ENCODE measurements at places on chromosomes 2 and 18.
A peak's percentile ranks its signal among the peaks of the same experiment; 100 is the strongest.

DNA sequence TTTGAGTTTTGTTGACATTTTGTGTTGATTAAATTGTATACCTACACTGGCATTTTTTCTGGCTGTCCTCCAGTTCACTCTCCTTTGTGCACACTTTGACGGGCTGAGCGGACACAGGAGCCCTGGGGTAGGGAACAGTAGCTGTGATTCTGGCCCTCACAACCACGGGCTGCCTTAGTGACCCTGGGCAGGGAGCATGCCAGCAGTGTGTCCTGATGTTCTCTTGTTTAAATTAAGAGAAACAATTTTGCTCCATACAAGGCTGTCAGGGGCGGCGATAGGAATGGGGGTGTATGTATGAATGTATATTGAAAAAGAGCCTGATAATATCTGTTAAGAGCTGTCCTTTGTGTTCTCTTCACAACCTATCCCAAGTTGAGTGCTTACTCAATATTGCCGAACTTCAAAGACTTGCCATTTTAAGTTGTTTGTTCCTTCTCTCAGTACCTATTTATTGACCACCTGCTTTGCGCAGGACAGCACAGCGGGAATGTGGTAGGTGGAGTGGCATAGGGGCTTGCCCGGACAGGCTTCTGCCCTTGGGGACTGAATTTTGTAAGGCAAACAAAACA lies 103.7 kb upstream of the EML6 start:
- no peak for DNase-seq

GRCh38 chr2:25184254-25184653 lies 15.9 kb upstream of the POMC start:
- no peak for DNase-seq

- no peak for DNase-seq
Measured at GRCh38 chr2:11213975-11214374, 58.7 kb downstream of the SLC66A3 start.

DNA sequence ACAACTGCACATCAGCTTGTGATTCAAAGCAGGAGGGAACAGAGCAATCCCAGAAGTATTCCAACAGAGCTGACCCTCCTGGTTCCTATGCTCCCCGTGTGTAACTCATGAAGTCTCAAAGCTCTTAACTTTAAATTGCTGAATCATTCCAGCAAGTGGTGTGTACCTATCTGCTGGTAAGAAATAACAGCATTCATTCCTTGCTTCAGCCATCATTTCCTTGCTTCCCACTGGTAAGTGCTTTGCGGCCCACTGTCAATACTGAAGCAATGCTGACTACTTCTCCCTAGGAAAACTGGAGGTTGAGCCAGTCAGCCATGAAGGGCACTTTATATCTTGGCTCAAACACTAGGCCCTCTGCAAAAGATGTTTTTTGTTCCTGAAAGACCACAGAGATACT lies 222.4 kb downstream of the EXOC6B start:
- DNase-seq, result no peak

DNA sequence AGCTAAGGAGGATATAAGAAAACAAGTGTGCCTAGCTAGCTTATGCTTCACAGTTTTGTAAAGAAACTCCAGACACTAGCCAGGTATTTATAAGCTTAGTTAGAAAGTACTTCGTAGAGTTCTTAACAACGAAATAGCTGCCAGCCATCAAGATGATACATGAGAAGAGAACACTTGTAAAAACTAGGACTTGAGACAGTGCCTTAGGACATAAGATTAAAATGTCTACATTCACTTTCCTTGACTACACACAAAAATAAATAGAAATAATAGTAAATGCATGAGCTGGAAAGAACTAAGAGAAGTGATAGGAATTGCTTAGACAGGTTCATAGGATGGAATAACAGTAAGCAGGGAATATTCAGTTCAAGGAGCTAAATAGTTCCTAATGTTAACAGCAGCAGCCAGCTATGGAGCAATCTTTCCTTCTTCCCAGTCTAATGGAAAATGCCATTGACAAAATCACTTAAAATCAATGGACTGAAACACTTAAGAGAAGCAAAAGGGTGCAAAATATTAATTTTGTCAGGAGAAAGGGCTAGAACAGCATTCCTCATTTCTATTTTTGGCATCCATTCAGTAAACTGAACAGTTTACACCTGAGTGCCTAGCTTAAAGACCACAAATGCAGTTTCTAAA lies 186.6 kb downstream of the PDE11A start:
- no peak for DNase-seq

- DNase-seq, result peak; percentile 38
Measured at GRCh38 chr2:41869542-41870264, 178.1 kb upstream of the PKDCC start.

GRCh38 chr2:118850168-118850900 lies 2.9 kb upstream of the EN1 start:
- no peak for DNase-seq

- no peak for DNase-seq
Measured at GRCh38 chr2:219247678-219248642, 2.7 kb downstream of the STK16 start.

DNA sequence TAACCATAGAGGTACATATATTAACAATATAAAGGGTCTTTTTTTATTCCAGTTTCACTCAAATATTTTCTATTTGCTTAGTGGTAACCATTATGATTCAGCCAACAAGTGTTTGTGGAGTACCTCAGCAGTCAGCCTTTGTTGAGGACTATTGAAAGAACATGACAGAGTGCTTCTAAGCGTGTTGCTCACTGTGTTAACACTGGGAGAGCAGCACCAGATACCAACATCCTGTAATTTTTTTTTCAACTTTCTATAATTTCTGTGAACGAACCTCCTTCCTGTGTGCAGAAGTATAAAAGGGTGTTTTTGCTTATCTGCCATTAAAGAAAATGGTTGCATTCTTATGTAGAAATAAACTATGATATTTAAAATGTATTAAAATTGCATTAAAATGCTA lies 239.0 kb downstream of the PHLPP1 start:
- peak; percentile 9 for DNase-seq

- DNase-seq, result no peak
Measured at GRCh38 chr2:117948615-117949014, 65.3 kb downstream of the CCDC93 start.

- DNase-seq, result no peak
Measured at GRCh38 chr2:240257940-240258580, 117.6 kb upstream of the OTOS start.

GRCh38 chr2:235921508-235922191 lies 246.5 kb downstream of the GBX2 start:
- no peak for DNase-seq

DNA sequence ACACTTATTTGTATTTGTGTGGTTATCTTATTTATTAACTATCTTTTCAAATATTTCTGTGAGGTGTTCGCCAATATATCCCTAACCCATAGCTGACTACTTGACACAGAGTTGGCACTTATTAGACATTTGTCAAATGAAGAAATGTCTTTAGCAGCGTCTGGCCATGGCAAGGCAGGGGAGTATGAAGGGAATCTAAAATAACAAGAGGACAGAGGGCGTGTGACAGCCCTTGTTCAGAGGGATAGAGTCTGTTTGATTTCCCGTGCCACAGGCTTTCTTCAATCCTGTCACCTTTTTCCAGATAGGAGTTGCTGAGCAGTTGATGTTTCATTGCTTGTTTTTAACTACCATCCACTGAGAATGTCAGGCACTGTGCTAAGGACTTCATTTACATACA lies 53.6 kb upstream of the SLC39A10 start:
- DNase-seq, result no peak

GRCh38 chr2:174149530-174149929 lies 98.8 kb downstream of the OLA1 start:
- no peak for DNase-seq

- DNase-seq, result no peak
Measured at GRCh38 chr2:205566606-205567168, 115.6 kb upstream of the NRP2 start.

- DNase-seq, result no peak
Measured at GRCh38 chr2:42844366-42844765, 52.0 kb upstream of the HAAO start.

DNA sequence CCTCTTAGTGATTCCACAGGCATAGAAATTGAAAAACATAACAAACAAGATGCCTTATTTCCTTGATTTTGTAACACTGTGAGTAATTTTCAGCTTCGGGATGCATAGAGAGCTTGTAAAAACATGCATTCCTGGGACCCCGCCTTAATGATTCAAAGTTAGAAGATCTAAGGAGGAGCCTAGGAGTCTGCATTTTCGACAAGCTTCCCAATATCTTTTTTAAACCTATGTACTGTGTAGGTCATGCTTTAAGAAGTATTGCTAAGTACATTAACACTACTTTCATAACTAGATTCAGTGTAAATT lies 109.8 kb upstream of the ZNF516 start:
- DNase-seq, result no peak

DNA sequence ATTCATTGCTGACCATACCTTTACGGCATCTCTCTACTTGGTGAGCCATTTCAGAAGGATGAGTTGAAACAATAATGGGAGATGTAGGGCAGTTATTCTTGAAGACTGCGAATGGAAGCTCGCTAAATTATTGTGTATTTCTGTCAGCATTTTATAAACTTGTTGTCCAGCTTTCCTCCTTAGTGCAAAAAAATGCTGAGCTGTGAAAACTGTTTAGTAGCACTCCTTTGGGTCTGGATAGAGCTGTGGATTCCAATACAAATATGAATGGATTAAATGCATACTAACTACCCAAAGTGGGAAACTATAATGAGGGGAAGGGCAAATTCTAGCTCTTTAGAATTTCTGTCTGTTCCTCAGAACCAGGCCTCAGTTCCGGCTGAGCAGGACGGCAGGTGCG lies 461.6 kb downstream of the TXNL1 start:
- no peak for DNase-seq

- DNase-seq, result no peak
Measured at GRCh38 chr18:11842562-11842961, 8.7 kb upstream of the CHMP1B start.

DNA sequence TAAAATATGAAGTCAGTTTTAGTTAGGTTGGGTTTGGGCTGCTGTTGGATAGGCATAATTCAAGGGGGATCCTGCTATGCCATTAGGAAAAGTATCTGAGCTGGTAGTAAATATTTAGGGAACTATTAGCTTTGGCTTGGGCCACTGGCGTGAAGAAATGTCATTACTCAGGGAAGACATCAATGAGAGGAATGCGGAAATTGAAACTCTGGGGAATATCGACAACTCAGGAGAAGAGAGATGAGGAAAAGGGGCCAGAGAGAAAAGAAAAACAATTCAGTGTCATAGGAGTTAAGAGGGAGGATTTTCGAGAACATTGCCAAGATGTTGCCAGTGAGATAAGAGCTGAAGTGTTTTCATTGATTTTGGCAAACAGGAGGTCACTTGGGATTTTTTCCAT lies 149.7 kb upstream of the PARD3B start:
- DNase-seq, result no peak

- DNase-seq, result peak; percentile 39
Measured at GRCh38 chr18:27184115-27185024, 738 bp downstream of the CHST9 start.

- DNase-seq, result no peak
Measured at GRCh38 chr18:55477860-55478581, 110.0 kb downstream of the TCF4 start.

GRCh38 chr2:207546822-207547221 lies 17.1 kb downstream of the CREB1 start:
- no peak for DNase-seq

DNA sequence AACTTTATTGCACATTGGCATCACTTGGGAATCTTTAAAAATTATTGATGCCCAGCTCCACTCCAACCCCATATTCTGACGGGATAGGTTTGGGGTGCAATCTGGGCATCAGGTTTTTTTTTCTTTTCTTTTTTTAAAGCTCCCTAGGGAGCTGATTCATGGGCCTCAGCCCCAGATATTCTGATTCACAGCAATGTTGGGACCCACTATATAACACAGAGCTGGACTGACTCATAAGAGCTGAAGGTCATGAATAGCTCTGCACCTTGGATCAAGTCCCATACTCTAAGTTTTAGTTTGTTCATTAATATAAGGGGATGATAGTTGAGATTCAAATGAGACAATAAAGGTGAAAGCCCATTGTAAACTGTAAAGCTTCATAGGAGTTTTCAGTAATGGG lies 191.1 kb upstream of the REV1 start:
- DNase-seq, result no peak

- DNase-seq, result peak; percentile 26
Measured at GRCh38 chr2:73832930-73833329, 4.2 kb downstream of the STAMBP start.

- no peak for DNase-seq
Measured at GRCh38 chr2:64137567-64137966, 6.7 kb downstream of the PELI1 start.

GRCh38 chr2:188720811-188721605 lies 253.2 kb upstream of the COL3A1 start:
- no peak for DNase-seq

- DNase-seq, result peak; percentile 35
Measured at GRCh38 chr2:174158003-174158402, 90.3 kb downstream of the OLA1 start.

DNA sequence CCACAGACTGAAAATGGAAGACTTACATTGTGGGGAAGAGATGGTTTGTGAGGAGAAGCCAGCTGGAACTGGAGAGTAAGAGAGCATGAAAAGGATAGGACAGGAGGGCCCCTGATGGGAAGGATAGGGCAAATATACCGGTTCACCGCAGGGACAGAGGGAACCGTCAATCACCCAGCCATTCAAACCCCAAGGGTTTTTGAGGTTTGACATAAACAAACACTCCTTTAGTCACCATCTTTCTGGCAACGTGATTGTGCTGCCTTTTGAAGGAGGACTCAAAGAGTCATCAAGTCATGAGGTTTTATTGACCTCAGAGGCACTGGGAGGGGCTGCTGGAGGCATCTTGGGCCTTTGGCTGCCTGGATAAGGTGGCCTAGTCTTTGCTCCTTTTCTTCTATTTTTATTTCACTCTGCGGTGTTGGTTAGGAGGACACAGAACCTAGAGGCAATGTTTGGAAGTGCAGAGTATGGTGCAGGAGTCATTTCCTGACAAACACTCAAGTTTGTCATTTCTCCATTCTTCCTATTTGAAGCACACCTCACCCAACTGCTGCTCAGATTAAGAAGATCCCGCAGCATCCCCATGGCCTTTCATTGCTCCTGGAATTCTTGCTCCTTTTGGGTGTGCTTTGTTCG lies 487.3 kb upstream of the SPRED2 start:
- DNase-seq, result no peak

DNA sequence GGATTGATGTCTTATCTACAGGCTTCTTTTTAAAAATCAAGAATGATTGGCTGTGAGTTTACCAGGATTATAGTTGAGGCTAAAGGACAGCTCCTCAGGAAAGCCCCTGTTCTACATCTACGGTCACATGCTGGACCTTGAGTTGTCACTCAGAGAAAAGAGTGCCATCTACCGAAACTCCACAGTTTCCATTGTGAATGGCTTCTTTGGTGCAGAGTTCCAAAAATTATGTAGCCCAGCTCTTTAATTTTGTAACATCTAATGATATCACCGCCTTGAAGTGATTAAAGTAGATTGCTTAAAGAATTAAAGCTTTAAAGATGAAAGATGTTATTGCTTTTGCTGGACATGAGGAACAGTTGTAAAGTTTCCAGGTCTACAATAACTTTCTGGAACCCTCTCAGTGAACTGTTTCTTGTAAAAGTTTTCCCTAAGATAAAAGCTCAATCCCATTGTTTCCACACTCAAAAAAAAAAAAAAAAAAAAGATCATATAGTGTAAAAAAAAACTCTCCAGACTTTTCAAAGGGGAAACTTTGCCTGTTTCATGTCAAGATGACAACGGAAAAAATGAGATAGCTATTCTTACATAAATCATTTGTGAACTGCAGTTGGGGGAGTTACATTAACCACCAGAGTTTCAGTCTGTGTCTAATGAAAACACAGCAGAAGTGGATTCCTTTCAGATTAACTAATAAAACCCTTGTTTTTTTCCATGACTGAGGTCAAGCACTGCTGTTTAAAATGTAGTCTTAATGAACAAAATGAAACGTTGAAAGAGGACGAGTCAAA lies 4.3 kb downstream of the COL3A1 start:
- no peak for DNase-seq
